ENCODE measurements at places on chromosomes 1 and 21.

GRCh38 chr21:17513214-17514123, 626 bp downstream of the CXADR start:
- DNase-seq: peak; percentile 71

GRCh38 chr1:218529646-218530300, 184.6 kb downstream of the TGFB2 start:
- peak; percentile 62 for DNase-seq

DNA sequence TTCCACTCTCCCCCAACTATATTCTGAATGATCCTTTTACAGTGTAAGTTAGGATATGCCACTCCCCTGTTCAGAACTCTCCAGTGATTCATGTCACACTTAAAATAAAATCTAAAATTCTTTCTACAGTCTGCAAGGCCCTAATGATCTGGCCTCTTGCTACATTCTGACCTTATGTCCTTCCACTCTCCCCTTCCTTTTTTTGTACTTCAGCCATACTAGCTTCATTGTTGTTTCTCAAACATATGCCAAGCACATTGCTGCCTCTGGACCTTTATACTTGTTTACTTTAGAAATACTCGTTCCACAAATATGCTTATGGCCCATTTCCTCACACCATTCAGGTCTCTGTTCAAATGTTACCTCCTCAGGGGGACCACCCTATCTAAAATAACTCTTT, 14.8 kb upstream of the PSMA5 start:
- DNase-seq: peak; percentile 1

- DNase-seq: peak; percentile 3
These were observed 7.1 kb upstream of the MROH9 start for GRCh38 chr1:170927955-170928840.

GRCh38 chr1:39933956-39934941, 20.7 kb upstream of the MFSD2A start:
- peak; percentile 100 for DNase-seq

- DNase-seq: peak; percentile 95
These were observed 47.0 kb downstream of the F5 start for GRCh38 chr1:169538998-169539871.

DNA sequence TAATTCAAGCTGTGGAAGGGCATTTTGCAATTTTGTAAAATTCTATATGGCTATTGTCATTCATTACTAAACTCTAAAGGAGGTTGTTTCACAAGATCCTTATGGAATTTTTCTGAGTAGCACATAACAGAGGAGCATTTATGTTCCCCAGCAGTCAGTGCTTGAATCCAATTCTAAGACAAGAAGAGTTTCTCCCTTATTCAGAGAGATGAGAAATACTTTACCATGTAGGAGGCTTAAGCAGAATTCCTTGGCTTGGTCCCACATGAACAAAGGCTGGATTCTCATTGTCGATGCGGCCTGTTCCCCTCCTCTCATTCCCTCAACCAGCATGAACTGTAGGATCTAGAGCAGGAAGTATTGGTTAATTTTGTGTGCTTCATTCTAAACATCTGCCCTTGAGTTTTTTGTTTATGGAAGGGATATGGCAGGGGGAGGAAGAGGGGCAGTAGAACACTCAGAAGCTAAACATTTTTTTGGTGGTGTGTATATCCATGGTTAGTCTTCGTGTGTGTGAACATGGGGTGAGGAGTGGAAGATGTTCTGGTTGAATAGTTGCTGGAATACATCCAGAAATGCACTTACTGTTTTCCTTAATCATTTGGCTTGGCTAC, 74.3 kb downstream of the LAMC1 start:
- DNase-seq: peak; percentile 86

DNA sequence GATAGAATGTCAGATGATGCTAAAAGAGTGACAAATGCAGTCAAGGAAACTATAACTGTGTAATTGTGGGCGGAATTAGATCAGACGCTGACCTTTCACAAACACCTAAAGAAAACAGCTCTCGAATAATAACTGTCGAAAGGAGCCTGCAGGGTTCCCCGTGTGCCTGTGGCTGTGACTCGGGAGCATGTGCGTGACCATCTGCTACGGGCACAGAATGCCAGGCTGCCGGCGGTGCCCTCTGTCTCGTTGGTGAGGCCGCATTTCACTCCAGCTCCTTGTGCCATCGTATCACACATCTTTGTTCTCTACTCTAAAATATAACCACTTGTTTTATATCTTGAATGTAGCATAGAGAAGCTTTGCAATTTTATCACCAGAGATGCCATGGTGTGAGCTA, 267.8 kb upstream of the FMN2 start:
- DNase-seq: no peak
